ENCODE measurements at places on chromosomes 6 and 20.

DNA sequence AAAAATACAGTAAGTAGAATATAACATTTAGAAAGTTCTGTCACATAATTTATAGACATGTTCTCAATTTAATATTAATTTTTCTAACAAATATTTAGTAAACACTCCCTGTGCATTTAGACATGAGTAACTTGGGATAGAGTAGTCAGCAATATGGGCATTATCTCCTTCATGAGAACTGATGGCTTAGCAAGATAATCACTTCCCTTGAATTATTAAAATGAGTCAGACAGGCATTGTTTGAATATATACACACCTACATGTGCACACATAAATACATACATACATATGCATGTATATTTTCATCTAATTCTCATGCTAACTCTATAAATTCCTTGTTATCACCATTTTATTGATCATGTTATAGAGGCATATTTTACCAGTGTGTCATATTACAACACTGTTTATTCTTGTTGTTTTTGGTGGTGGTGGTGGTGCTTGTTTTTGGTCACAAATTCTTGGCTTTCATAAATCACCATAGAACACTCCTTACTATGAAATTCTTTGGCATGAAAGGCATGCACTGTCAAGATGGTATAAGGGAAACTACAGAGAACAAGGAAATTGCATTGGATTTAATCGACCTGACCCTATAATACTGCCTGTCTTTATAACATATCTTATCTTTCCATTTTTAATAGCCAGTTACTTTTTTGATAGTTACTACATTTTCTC is 434.5 kb upstream of the MANEA start:
- no peak for DNase-seq

DNA sequence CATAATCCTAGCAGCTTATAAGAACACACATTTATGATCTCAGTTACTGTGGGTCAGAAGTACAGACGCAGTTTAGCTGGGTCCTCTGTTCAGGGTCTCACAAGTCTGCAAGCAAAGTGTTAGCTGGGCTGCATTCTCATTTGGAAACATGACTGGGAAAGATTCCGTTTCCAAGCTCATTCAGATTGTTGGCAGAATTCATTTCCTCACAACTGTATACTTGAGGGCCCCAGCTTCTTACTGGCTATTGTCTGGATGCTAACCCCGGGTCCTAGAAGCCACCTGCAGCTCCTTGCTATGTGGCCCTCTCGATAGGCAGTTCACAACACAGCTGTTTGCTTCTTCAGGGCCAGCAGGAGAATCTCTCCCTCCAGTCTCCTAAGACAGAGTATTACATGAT is 13.1 kb downstream of the TCP11 start:
- DNase-seq = no peak

DNA sequence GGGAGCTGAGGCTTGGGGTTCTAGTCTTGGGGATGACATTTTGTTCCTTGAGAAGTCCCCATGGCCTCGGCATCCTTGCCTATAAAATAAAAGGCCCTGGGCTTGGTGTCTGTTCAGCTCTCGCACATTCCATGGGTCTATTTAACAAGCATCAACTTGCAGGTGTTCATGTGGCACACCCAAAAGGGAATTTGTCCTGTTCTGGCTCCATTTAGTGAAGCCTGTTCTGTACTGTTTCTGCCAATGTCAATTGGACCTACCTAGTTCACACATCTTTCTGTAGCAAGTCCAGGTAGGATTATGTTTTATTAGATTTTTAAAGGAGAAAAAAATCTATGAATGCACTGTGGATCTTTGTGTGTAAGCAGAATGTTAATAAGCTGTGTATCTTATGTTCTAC is 262.0 kb downstream of the HIVEP2 start:
- no peak for DNase-seq

DNA sequence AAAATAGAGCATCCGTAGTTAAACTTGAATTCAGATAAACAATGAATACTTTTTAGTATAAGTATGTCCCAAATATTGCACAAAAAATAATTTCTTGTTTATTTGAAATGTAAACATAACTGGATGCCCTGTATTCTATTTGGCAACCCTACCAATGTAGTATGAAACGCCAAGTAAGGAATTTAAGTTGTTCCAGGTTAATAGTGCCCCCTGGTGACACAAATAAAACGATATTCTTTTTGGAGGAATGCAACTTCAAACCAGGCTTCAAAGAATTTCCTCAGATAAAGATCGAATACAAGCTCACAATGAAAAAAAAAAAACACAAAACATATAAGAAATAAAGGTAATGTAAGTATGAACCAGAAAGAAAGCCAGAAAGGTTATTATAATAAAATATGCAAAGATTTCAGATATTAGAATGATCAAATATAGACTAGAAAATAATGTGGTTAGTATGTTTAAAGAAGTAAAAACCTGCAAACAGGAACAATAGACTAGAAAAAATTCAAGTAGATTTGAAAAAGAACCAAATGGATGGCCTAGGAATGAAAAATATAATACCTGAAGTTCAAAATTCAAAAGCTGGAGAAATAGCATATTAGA is 18.4 kb upstream of the AKAP7 start:
- DNase-seq = no peak

DNA sequence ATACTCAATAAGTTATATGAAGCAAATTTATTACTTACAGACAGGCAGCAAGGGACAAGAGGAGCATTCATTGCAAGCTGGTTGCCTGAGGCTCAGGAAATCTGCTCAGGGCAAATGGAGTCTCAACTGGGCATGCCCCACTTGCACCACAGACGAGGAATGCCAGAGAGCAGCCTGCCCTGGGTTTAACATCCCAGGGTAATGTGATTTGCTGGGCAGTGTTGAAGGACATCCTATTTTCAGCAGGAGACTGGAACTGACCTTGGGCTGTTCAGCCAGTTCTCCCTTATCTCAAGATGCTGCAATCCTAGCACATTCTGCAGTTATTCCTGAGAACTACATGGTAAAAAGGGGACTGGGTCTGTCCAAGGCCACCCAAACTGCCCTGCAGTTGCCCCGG is 3.8 kb upstream of the ENTPD6 start:
- DNase-seq = no peak

- no peak for DNase-seq
Measured at GRCh38 chr6:31041372-31041974, 31.2 kb downstream of the MUC22 start.

DNA sequence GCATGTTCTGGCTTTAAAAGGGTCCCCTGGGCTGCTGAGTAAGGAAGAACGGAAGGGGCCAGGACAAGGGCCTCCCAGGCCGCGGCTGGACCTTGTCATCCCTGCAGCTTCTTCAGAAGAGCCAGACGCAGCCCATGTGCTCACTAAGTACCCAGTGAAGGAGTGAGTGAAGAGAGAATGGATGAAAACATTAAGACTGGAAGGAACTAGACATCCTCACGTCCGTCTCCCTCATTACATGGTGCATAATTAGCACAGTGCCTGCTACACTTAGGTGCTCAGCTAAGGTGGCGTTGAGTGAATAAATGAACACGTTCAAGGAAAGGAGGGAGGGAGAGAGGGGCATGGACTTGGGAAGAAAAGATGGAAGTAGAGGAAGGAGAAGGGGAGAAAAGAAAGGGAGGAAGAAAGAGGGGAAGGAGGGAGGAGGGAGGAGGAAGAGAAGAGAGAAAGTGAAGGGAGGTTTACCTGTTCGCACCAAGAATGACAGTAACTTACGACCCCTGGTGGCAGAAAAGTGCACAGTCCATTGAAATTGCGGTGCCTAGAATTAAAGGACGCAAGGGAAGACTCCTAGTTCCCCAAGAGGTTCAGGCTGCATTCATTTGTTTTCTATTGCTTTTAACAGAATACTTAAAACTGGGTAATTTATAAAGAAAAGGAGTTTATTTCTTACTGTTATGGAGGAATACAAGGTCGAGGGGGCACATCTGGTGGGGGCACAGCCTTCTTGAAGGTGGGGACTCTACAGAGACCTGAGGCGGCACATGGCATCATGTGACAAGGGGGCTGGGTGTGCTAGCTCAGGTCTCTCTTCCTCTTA is 8.0 kb downstream of the TP53RK start:
- peak; percentile 48 for DNase-seq

DNA sequence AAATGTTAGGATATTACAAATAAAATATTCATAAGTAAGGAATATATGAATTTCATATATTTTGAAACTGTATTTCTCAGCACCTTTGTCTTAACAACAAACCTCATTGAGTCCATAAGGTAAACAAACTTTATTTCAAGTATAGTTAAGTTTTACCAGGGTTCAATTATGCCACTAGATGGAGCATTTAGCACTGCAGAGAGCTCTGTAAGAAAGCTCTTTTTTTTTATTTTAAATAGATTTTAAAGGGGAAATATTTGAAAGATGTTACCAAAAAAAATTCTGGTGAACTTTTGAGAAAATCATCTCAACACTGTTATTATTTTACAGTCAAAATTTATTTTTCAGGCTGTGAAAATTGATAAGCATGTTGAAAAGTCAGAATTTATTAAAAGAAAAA is 955.2 kb upstream of the EYS start:
- DNase-seq = no peak

- no peak for DNase-seq
Measured at GRCh38 chr6:65746302-65746701, 39.3 kb upstream of the EYS start.

DNA sequence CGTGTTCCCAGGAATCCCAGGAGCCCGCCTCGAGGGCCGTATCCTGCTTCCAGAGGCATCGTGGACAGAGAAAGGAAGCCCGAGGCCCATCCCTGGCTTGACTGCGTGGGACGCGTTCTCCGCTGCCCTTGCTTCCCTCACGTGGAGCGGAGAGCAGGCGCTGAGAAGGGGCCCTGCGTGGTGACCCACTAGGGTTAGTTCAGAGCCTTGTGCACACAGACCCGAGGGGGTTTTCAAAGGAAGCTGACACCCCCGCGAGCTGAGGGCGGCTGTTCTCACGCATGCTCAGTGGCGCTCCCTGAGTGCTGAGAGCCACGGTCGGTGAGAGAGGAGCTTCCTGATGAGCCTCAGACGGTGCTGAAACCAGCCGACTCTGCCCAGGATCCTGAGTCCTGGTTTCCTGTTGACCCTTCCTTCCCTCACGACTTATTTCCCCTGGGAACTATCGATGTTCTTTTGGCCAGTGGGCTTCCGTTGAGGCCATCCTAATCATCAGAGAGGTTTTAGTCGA is 28.9 kb upstream of the CCR6 start:
- DNase-seq = no peak

DNA sequence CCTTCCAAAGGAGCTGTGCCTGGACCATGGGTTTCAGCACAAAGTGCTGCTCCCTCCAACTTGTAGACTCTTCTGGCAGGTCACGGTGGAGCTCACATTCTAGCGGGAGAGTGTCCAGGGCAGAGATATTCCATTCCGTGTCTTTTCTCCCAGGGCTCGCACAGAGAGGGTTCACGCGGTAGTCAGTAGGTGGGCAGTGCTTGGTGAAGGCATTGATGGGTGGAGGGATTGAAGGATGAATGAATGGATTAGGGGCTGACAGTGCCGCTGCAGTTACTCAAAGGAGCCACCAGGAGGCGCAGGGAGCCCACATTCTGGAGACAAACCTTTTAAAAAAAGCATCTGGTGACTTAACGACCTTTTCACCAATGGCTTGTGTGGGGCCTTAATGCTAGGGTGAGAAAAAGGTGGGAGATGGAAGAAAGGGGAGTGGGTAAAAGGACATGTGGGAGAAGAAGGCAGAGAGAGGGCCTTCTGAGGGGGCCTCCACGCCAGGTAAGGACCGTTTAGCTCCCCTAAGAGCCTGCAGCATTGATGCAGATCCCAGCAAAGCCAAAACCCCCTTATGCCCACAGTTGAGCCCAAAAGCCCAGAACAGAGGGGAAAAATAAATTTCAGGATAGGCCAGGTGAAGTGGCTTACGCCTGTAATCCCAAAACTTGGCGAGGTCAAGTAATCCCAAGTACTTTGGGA is 17.5 kb upstream of the FAM110A start:
- peak; percentile 46 for DNase-seq

- no peak for DNase-seq
Measured at GRCh38 chr20:25030649-25031207, 27.2 kb downstream of the ACSS1 start.

DNA sequence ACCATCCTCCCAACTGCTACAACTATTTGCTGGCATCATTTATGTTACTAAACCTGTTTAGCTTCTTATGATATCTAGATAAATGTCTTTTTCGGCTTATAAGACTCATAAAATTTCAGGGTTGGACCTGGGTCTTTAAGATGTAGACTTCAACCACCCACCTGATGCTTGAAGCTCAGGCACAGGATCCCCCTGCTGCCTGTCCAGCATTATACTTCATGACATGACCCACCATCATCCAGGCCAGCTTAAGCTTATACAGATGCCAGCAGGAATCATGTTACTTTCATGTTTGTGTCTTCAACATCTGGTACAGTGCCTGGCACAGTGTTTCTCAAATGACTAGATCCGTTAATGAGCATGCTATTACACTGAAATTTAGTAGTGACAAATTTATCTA is 47.4 kb downstream of the SLC17A5 start:
- no peak for DNase-seq

GRCh38 chr6:158516098-158516497 is 43.8 kb upstream of the TMEM181 start:
- DNase-seq = no peak

- DNase-seq = no peak
Measured at GRCh38 chr20:24039196-24039595, 50.6 kb upstream of the GGTLC1 start.

DNA sequence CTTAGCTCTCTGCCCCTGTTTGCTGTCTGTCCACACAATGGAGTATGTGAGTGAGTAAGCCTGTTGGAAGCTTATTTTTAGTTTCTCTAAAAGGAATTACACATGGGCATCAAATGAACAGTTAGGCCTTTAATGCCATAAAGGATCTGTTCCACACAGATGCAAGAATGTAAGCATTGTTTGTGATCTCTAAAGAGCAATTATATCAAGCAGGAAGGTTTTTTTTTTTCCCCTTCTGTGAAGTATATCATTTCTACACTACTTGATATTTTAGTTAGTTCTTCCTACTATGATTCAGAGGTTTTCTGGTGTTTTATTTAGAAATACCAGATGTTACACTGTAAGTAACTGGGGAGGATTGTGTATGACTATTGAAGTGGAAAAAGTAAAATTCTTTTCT is 627.5 kb downstream of the COL12A1 start:
- DNase-seq = no peak

DNA sequence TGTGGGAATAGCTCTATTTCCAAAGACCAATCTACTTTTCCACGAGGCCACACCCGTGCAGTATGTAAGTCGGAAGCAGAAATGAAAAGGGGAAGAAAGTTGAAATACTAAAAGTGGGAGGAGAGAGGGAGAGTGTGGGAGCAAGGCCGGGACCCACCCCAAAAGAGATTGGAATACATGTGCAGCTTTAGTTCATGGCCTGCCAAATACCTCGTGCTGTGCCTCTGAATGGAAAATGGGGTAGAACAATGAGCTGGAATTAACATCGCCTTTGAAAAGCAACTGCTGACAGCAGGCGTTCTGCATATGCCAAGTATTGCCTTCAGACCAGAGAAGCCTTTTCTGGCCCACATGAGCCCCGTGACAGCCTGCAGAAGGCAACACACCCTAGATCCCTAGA is 155.6 kb downstream of the CD83 start:
- DNase-seq = no peak

Measured in stimulated activated CD4-positive, alpha-beta T cell treated with anti-CD3 and anti-CD28 coated beads, TNF-alpha, amount 100 ng/mL, for 48 hours (primary cell).